Activated T-cell treated with anti-CD3 and anti-CD28 coated beads, Interleukin-2, amount 50 U/mL, for 24 hours (primary cell): ENCODE measurements at places on chromosomes 4 and X.

DNA sequence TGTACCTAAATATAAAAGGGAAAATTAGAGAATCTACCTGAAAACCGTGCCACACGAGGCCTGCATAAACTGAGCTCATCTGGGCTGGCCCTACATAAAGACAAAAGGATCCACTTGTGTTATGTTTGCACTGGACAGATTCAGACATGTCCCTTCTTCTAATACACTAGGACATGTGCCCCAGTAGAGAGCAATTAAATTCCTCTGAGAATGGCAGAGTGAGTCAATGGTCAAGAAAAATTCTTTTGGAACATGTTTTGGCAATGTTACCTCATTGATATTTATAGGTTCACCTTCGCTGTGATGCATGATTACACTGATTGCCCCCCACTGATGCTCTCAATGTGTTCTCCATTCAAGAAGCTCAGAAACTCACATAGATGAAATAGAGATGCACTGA lies 95.2 kb downstream of the MANBA start:
- no peak for DNase-seq

DNA sequence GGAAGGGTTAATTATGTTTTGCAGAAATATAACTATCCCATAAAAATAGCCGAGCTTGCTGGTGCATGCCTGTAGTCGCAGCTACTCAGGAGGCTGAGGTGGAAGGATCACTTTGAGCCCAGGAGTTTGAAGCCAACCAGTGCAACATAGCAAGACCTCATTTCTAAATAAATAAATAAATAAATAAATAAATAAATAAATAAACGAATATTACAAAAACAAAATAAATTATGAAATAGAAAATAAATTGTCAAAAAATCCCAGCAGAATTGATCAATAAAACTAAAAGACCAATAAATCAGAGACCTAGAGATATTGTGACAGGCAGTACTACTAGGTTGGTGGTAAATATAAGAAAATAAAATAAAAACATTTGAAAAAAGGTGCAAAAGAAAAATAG lies 6.7 kb upstream of the ARL13A start:
- DNase-seq = no peak

DNA sequence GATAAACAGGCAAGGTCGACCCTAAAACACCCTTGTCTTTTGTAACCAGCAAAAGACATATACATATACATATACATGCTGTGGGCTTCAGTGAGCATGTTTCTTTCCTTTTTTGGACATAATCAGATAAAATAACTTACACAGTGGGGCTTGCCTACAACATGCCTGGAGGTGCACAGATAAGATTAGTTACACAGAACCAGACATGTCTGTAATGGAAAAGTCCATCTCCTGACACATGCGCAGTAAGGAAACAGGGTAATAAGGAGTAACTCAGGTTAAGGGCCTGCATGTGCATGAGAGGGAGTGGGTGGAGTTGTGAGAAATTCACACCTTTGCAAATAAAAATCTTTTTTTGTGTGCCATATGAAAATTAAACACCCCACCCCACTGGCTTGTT lies 3.4 kb downstream of the UGT2A1 start:
- DNase-seq = no peak

GRCh38 chr4:82681754-82682153 lies 116.8 kb downstream of the SCD5 start:
- no peak for DNase-seq

DNA sequence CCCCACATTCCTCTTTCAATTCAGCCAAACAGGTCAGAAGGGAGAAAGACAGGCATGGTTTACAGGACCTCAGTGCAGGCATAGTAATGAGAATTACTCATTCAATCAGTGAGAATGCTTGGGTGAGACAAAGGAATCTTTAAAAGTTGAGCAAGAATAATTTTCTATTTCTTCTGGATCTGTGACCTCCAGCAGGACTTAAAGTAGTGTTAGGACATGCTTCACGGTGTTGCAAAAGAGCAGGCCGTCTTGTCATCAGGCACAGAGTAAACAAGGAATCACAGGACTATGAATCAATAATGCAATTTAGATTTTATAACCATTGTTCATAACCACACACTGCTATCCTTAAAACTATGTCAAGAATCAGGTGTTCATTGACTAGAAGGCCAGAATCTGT lies 130.6 kb upstream of the GLRA2 start:
- DNase-seq = no peak

DNA sequence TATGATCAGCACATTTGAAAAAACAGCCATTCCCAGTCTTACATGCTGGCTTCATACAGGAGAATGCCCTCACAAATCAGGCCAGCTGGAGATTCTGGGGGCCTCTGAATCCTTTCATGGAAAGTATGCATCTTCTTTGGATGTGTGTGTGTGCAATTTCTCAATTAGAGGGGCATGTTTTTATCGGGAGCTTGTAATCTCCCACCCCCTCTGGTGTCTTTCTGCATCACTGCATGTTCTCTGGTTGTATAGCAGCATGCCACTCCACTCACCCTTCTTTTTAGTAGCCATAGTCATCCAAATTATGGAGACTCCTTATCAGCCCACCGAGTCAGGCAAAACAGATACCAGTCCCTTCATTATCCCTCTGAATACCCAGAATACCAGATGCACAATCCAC lies 282.2 kb upstream of the SLIT2 start:
- no peak for DNase-seq

- DNase-seq = peak; percentile 16
Observed at GRCh38 chrX:149762696-149763614, 10.9 kb upstream of the HSFX1 start.

DNA sequence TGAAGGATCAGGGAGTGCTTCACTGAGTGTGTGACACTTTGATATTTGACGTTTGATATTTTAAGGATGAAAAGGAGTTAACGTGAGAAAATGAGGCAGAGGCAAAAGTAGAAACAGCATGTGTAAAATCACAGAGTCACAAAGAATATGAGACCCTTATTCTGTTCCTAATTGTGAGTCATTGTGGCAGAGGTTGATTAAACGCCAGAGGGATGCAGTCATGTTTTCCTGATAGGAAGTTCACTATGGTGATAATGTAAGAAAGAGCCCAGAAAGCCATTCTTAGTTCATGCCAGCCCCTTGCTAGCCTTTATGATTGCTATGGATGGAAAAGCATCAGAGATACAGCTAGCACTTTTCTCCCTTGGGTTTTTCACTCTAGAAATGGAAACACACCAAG lies 33.5 kb upstream of the IGSF1 start:
- DNase-seq = no peak

- DNase-seq = no peak
Observed at GRCh38 chr4:39427520-39428114, 20.9 kb downstream of the KLB start.

- no peak for DNase-seq
Observed at GRCh38 chrX:43590150-43590549, 65.9 kb upstream of the MAOA start.

GRCh38 chr4:139823746-139824145 lies 158.1 kb downstream of the MGST2 start:
- DNase-seq = no peak

DNA sequence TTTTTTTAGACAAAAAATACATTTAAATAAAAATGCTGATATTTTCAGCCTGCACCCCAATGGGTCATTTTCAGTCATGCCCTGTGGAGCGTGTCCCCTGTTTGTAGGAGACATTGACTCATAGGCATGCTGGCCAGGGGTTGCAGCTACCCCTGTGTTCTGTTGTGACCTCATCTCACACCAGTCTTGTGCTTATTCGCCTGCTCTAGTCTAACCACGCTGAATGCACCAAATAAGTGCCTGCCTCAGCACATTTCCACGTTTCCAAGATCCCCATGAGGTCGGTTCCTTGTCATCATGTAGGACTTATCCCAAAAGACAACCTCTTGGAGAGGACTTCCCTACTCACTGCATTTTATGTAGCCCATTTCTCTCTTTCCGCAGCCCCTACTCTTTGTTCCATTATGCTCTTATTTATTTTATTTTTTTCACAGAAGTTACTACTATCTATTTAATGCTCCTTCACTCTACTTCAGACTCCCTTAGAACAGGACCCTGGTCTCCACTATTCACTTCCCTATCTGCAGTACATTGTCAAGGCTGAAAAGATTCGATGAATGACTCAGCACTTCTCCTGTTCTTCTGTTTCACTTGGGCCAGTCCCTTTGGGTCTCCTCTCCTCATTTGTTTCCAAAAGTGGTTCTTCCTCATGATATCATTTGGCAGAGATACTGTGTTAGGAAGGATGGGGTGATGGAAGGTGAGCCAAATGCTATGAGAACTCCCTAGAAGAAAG lies 109.7 kb downstream of the MSL3 start:
- no peak for DNase-seq
